ENCODE measurements at places on chromosomes 6 and 20. TPM values are rescaled to one million over a fixed set of nuclear protein-coding genes. Genes with fewer than 3 reads are reported as not detected.

DNPH1 gene
- total RNA-seq: 71.5 TPM

ZBTB24 gene
- total RNA-seq: 11.2 TPM

SIRPB1 gene
- not detected for total RNA-seq

BMP6 gene
- 1.7 TPM for total RNA-seq

SIGLEC1 gene
- total RNA-seq: not detected

DNA sequence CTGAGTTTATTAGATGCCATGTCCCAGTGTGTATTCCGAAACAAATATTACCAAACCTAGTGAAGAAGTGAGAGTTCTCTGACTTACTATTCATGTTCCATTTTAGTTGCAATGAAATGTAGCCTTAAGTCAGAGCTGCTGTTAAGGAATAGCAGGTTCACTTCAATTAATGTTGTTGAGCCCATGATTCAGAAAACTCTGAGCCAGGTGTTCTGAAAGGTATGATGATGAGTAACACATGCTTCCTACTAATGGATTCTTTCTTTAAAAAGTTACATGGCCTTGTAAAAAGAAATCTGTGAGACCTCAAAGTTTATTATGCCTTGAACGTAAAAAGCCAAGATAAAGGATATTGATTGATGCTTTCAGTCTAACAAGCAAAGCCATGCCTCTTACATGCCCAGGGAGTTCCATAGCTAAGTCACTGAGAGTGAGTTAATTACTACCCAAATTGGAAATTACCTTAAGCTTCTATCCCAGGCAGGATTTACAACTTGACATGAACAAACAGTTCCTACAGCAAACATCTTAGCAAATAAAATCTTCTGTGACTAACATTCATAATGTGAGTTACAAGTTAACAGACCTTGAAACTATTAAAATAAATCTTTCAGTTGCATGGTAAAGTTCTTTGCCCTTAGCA, 122.9 kb downstream of the AKAP7 start:
- DNase-seq: no peak

DNA sequence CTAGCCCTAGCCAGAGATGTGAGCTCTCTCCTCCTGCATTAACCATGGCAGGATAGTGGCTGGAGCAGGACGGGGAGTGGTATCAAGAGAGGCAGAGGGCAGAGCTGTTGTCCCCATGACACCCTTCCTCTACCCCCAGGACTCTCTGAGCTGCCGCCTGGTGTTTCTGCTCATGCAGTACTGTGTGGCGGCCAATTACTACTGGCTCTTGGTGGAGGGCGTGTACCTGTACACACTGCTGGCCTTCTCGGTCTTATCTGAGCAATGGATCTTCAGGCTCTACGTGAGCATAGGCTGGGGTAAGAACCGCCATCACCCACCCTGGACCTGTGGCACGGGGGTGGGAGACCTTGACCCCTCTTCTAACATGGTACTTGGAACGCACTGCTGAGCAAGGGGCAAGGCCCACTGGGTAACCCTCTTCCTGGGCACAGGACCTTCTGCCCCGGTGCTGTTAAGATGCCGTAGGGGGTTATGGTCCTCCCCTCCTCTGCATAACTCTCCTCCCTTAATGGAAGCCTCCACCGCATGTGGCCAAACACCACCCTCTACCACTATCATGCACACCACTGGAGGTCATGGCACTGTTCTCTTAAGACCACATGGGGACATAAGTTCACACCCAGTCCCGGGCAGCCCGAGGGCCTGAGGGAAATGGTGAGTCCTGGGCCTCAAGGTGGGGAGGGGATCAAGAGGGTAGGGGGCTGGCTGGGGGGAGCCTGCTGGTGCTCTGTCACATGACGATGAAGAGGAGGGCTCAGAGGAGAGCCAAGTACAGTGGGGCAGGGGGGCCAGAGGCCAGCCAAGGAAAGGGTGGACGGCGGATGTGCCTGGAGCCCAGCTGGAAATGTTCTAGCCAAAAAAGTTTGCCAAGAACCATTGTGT, 25.1 kb downstream of the GLP1R start:
- no peak for DNase-seq

DNA sequence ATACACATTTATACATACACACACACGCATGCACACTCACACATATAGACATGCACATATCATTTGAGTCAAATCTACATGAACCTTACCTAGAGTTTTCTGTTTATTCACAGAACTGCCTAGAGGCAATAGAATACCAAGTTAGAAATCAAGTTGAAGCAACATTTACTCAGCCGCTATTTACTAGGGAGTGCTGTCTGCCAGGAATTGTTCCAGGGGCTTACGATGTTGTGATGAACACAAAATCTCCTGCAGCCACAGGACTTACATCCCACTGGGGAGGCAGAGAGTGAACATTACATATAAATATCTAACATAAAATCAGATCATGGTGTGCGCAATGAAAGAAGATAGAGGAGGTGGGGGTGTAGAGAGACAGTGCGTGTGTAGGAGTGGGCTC, 80.4 kb downstream of the GCLC start:
- no peak for DNase-seq

DNA sequence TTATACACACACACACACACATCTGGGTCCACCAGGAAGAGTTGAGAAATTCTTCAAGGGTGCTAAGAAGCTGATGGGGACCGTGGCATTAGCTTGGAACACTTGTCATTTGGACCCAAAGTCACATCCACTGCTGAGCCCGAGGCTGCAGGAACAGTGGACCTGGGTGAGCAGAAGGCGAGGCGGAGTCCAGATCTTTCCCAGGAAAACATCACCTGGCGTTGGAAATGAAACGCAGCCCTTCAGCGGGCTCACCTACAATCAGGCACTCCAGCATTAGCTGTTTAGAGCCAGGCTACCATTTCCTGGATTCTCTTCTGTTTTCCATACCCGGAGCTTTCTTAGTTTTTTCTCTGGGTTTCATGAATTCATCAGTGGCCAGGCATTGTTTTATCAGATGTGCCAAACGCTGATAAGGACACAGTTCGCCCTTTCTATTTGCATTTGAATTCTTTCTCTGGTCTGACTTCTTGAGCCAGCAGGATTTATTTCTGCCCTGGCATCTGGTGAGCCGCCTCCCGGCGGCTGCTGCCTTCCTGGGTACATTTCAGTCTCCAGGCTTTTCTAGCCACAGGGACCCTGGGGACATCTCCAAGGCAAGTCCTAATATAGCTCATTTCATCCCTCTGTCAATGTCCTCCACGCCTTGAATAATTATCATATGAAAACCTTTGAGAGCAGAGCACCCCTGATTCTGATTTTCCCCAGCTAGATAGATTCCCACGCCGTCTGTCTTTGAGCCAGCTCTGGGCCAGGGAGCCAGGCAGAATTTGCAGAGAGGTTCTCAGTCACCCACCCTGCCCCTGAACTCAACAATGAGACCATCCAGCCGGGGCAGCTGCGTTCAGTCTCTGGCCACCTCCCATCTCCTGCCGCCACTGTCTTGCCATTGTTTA, 170.9 kb downstream of the TTLL2 start:
- no peak for DNase-seq
